ENCODE measurements at places on chromosomes 13 and 19. TPM values are rescaled to one million over a fixed set of nuclear protein-coding genes. Genes with fewer than 3 reads are reported as not detected.

ZNF611 gene
- total RNA-seq = 15.6 TPM

DNA sequence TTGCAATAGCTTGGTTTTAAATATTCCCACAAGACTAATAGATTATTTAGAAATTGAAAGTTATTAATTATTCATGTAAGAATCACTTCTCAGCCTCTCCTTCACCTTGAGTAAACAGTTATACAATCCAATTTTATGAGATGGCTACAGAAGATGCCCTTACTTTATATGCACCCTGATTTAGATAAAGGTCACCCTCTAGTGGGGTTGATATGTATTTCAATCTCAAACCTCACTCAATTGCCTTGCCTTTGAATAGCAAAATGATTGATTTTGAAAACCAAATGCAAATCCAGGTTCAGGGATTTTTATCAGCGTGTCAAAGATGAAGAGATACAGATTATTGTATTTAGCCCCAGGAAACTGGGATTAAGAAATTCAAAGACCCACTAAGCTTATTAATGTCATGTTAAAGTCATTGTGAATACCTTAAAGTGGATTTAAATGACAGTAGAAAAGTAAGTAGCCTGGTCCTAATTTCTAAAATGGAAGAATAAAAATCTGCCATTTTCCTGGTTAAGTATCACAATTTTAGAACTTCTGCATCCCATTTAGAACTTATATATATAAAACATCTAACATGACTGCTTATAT lies 305.1 kb downstream of the ITGBL1 start:
- no peak for DNase-seq

MADCAM1 gene
- total RNA-seq = 0.21 TPM

GRCh38 chr19:41529484-41530183 lies 46.3 kb upstream of the CEACAM21 start:
- DNase-seq = no peak
